Cortex of kidney (tissue), 1 donor: ENCODE measurements at places on chromosomes 2 and 18.

DNA sequence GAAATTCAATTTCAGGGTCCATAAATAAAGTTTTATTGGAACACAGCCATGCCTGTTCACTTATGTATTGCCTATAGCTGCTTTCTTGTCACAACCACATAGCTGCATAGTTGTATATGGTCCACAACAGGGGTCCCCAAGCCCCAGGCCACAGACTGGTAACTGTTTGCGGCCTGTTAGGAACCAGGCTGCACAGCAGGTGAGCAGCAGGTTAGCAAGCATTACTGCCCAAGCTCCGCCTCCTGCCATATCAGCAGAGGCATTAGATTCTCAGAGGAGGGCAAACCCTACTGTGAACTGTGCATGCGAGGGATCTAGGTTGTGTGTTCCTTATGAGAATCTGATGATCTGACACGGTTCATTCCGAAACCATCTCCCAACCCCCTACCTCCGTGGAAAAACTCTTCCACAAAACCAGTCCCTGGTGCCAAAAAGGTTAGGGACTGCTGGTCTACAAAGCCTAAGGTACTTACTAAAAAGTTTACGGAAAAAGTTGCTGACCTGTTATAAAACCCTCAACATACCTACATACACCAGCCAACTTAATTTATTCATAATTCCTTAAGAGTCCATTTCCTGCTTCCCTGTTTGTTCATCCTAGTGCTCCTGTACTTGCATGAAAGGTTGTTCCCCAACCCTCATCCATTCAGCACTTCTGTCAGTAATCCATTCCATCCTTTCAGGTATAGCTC is 40.1 kb downstream of the NDUFAF7 start:
- DNase-seq: no peak

DNA sequence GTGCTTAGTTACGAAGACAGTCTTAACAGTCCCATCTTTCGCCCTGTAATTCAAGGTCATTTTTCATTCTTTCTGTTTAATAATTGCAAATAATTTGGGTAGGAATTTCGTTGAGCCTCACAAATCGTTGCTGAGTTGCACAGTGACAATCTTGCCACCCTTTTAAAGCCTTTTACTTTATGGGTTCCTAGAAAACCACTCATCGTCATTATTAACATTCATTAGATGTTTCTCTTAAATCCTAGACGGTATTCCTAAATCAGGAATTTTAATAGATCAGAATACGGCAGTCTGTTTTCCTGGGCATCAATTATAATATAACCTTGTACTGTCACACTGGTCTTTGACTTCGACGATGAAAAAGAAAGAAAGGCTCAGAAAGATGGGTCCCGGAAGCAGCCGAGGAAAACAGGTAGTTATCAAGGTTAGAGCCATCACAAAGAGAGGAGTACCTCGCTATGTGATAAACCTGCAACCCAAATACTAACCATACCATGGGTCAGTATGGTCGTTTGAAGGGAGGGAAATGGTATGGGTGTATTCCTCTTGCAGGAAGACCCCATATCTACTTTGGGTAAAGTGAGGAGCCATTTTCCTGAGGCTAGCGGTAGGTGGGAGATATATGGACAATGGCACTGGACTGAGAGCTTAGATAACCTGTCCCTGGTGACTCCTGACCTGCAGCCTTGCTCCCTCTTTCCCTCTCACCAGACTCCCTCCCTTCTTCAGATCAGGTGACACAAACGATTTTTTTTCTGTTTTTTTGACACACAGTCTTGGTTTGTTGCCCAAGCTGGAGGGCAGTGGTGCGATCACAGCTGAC is 981 bp upstream of the SF3B1 start:
- DNase-seq: no peak

DNA sequence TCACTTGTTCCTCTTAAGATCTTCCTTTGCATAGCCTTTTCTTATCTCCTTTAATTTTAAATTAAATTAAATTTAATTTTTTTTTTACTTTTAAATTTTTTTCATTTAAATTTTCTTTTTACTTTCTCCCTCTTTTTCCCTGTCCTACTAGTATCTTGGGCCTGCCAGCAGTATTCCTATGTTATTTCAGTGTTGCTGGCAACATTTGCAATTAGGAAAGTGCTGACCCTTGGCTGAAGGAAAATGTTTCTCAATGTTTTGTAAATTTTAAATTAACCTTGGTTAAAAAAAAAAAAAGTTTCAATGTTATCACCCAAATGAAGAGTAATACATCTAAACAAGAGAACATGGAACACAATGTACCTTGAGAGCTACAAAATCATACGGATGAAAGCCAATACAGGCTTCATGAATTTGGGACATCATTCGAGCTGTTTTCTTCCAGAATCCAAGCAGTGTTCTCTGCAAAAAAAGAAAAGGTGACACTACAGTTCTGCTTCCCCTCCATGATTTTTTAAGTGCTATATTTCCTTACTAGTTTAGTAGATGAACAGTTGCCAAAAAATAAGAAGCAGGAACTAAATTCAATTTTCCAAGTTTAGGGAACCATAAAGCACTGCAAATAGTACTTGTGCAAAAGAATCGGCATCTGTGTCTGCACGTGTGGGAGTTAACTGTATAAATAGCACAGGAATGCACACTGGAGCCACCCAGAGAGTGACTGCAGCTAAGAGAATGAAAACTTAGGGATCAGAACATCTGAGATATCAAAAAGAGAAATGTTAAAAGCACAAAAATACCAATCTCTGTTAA is 55.8 kb downstream of the ICA1L start:
- DNase-seq: no peak

DNA sequence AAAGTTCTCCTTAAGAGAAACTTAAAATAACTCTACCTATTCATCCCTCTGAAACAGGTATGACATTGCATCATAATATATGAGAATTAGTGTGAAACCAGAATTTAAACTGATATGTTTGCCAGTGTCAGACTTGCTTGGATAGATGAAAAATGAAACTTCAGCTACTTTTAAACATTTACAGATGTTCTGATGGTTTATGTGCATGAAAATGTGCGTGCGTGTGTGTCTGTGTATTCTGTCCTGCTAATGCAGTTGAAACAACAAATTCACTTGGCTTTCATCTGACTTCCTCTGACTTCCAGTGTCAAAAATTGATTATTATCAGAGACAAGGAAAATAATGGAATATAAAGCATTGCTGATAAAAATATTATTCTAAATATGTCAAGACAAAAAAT is 719.4 kb downstream of the LRP1B start:
- DNase-seq: no peak

DNA sequence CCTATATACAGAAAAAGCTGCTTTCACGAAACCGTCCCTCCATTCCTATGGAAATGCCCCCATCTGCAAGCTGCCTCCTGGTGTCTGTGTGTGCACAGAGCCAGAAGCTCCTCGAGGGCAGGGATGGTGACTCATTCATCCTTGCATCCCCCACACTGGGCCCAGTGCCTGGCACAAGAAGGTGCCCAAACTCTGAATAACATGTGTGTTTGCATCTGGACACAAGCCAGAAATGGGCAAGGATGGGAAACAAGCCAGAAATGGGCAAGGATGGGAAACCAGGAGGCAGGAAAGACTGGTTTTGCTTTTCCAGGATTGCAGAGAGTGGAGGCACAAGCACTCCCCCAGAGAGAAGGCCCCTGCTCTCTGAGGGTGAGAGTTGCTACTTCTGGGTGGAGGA is 313.9 kb downstream of the CELF4 start:
- DNase-seq: no peak

GRCh38 chr2:239360421-239361310 is 40.2 kb downstream of the HDAC4 start:
- DNase-seq: no peak

DNA sequence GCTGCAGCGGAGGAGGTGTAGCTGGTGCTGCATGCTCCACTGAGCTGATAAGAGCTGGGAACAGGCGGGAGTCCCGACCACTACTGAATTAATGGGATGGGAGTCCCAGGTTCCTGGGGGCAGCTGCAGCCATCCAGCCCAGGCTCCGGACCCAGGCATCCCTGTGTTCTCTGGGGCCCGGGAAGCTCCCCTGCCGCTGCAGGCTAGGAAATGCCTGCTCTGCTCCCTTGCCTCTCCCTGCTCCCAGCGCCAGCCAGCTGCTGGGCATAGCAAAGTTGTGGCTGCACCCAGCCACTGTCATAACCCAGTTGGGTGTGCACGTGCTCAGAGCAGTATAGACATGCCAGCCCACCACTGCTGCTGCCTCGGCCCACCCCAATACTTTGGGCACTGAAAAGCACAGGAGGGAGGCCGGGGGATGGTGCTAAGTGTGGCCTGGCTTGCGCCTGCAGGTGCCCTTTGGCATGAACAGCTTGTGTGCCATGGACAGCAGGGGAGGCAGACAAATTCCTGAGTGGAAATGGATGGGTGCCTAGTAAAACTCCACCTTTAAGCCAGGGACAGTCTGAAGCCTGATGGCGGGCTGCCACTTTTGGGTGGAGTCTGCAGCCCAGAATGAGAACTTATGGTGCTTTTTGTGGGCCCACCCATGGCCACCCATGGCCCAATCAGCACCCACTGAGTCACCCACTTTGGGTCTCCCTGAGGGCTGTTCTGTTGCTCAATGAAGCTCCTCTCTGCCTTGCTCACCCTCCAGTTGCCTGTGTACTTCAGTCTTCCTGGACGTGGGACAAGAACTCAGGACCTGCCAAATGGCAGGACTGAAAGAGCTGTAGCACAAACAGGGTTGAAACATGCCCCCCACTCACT is 219.3 kb upstream of the TMEFF2 start:
- DNase-seq: no peak

DNA sequence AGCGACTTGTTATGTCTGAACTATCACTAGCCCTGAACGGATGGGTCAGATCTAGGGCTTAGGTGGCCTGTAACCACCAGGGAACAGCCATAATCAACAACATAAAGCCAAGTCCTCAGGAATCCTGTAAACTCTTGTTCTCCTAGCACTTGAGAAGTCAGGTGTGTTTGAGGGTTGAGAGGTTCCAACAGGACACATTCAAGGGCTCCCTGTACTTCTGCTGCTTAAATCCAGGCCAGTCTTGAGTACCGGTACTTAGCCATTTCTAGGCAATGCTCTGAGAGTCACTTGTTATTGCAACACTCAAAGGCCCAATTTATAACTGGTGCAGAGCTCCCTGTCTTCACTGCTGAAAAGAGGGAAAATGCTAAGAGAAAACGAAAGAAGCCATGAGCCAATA is 21.6 kb upstream of the SLC40A1 start:
- DNase-seq: no peak

DNA sequence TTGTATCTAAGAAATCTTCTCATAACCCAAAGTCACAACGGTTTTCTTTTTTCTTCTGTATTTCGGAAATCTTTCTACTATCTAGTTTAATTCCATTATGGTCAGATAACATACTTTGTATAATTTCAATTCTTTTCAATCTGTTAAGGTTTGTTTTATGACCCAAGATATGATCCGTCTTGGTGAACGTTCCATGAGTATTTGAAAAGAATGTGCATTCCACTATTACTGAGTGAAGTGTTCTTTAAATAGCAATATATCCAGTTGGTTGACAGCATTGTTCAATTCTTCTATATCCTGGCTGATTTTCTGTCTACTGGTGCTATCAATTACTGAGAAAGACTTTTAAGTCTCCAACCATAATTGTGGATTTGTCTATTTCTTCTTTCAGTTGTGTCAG is 414.5 kb downstream of the TNS1 start:
- no peak for DNase-seq

- no peak for DNase-seq
Measured at GRCh38 chr18:35478520-35479435, 19.0 kb downstream of the INO80C start.

DNA sequence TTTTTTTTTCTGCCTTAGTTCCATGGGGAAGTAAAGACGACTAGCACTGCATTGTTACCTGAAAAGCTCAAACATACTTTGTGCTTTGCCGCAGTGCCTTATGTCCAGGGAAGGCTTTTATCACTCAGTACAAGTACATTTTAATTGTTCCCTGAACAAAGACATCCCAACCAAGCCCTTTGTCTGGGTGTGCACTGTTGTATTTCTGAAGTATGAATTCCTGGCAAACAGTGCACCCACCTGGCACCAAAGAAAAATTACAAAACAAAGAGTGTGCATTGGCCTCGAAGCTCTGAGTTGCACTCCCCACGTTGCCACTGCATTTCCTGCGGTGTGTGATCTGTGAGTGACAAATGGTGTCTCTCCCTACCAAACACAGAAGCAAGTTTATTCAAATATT is 858.5 kb upstream of the PIK3C3 start:
- DNase-seq: no peak

DNA sequence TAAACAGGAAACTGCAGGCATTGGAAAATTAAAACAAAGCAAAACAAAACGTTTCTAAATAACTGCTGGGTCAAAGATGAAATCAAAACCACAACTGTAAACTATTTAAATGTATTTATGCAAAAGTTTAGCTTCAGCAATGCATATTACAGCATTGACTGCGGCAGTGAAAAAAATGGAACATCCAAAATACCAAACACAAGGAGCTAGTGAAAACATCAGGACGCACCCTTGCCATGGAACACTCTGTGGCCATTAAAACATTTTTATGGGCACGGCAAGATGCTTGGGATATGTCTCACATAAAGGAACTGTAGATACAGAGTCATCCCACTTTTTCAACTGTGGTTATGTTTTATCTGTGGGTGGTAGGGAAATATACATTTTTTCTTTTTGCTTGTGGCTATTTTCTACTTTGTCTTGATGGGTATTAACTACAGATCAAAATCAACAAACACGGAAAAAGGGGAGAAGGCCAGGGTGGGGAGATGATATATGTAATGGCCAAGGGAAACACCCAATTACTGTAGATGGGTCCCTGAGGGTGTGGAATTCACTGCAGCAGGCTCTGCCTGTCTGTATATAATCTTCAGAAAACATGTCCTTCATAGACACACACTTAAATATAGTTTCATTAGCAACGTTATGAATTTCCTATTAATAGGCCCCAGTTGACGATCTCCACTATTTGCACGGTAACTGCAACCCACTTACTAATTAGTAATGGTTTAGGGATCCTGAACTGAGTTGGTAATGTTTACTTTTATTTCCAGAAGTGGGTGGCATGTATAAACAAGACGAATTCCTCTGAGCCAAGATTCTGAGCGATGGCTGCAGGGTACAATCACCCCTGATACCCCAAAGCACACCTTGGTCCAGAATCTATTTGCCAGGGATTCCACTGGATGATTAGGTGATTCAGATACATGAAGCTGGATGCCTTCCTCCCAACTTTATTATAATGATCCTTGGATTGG is 110.5 kb downstream of the ACKR3 start:
- no peak for DNase-seq

DNA sequence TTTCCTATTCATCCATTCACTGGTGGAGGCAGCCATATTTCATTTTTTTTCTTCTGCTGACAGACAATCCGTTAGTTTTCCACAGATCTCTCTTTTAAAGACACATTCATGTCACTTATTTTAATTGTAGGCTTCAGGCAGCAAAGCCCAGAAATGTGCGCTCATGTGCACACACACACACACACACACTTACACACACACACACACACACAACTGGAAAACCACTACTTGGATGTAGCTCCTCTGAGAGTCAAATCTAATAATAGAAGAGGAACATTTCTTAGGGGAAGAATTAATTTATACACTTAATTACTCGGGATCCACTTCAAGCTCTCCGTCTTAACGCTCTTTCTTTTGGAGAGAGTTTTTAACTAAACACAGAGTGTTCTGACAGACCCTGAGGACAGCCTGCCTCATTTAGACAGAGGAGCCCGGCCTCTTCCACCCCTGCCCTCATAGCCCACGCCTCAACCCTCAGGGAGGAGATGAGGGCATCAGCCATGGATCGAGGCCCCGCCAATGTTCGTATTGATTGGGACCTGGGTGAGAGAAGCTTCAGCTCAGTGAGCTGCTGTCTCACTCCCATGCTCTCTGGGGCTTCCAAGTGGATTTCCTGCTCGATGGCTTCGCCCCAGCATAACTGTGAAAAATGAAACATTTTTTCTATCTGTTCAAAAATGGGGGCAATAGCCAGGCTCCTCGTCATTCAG is 261.4 kb upstream of the SKOR2 start:
- no peak for DNase-seq
